Progenitor cell of endocrine pancreas (in vitro differentiated cells): ENCODE measurements at places on chromosomes 2 and 18.

DNA sequence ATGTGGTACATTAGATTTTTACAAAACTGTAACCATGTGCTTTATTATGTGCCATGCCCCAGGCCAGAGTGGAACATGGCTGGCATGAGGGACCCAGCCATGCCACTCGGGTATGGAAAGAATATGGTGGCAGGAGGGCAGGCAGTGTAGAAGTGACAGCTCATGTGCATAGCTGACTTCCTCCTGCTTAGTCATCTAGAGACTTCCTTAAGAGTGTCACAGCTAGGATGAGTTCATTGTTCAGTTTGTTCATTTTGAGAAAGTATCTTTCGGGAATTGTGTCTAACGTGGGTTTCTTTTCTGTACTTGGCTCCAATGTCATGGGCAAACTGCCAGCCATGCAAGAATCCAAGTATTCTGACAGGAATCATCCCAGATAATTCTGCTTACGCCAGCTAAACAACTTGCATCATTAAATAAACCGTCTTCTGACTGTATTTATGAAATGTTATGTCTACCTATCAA, 94.3 kb upstream of the ITGB6 start:
- DNase-seq = no peak

DNA sequence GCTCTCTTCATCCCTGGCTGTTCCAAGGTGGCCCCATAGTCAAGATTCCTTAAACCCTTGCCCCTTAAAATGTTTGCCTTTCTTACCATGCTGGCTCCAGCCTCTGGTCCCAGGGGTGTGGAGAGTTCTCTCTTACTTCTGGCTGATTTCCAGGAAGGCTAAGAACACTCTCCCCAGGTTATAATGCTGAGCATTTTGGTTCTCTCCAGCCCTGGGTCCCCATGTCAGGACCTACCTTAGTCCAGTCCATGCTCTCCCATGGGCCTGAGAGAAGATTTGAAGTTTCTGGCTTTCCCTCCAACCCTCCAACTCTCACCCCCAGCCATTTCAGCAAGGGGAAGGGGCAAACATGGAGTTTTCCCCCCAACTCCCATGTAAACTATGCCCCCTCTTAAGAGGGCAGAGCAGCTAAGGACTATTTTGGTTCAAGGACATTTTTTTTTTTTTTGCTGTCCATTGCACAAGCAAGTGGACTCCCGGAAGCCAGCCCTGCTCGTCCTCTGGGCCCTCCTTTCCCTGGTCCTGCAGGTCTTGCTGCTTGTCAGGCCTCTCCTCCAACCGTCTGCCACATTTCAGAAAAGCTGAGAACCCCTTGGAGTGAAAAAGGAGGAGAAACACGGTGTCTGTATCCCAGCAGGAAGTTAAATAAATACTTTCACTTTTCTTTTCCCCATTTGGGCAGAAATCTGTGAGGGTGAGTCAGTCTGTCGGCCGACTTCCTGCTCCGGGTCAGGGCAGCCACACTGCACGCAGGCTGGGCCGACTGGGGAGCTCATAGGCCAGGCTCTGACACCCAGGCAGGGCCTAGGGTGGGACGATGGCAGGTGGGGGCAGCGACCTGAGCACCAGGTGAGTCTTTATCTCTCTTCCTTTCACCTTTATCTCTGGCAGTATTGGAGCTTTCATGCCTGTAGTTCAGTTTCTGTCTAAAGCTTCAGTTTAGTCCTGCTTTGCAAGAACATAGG, at the start of gene SP140L:
TSS of gene SP140L (plus strand) at position 741 of the 965 bp plus-strand sequence. CDS start at position 818, 77 bp downstream.
- DNase-seq = no peak

GRCh38 chr18:58866066-58866772, 1.5 kb downstream of the ZNF532 start:
- no peak for DNase-seq

GRCh38 chr2:144079803-144080202, 440.1 kb downstream of the ZEB2 start:
- DNase-seq = no peak

DNA sequence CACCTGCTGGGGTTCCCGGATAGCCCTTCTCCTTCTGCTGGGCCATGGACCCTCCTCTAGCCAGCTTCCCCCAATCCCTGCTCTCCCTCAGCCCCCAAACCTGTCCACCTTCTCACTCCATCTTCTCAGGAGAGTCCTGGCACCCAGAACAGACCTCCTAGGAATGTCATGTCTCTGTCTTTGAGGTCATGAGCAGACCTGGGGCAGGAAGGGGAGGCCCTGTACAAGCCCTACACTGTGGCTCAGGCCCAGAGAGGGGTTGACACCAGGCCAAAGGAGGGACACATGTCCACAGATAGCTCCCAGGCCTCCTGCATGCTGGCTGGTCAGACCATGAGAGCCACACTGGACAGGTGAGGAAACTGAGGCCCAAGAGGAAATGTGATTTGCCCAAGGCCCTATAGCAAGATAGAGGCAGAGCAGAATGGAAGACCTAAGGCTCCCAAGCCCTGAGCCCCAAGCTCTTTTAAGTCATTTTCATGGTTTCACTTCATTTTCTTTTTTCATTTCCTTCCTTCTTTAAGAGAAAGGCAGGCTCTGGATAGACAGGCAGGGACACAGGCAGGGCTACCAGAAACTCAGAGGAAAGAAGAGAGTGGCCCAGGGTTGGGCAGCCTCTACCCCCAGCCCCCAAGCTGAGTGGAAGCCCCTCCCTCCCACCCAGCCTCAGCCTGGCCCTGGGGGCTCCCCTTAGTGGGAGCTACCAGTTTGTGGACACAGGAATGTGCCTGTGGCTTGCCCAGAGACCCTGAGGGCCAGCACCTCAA, 159.7 kb downstream of the SMAD7 start:
- DNase-seq = no peak

DNA sequence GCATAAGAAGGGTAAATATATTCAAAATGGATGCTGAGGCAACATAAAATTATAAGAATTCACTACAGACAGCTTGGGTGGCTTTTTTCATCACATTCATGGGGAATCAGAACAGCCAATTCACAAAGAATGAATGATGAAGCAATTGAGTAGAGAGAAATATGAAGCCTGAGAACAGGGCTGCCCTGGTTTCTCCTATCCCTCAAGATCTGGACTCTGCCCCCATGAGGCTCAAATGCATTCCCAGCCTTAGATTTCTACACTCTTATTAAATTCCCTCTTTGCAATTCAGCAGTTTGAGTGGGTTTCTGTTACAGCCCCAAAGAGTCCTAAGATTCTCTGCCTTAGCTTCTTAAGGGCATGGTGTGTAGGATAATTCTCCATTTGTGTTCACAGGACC, 172.5 kb downstream of the MAIP1 start:
- no peak for DNase-seq

- DNase-seq = no peak
Observed at GRCh38 chr2:137976274-137976673, 12.0 kb downstream of the HNMT start.

DNA sequence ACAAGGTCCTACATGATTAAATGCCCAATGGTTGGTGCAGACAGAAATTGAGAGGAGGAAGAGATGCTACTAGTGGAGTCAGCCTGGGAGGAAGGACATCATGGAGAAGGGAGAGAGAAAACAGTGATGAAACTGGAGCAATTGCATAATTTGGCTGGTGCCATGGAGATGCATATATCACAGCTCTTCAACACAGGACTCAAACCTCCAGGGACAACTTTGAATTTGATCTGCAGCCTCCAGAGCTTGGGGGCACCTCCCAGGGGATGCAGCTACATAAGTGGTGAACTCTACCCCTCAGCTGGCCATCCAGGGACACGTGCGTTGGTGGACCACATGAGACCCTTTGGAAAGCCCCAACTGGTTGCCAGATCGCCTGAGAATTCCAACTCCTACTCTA, 80.4 kb downstream of the CTAGE1 start:
- DNase-seq = no peak

DNA sequence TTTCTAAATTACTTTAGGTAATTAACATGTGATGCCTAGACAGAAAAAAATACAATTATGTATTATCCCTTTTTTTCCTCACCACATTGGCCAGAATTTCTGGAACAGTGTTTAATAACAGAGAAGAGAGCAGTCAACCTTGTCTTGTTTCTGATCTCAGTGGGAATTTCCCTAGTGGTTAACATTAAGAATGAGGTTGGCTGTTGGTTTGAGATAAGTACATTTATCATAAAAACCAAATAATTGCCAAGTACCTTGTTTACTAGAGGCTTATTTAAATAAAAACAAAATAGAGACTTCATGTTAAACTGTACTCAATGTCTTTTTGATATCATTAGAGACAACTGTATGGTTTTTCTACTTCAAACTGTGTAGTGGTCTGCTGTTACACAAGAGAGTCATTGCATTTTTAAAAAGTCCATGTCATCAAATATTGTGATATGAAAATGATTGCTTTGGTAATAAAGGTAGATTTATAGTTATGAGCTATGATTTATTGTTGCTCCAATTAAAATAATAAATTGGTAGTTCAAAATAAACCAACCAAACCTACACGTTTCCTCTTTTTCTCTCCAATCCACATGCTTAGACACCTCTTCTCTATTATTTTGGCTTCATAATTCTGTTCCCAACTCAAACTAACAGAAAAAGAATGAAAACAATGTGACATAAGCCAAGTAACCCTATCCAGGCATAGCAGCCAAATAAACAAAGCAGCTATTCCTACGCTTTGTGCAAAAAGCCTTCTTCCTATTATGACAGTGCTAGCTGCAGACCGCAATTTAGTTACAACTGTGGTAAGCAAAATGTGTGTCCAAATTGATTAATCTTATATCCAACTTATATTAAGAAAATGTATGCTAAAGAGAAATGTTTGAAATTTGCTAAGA, 20.9 kb upstream of the TANK start:
- no peak for DNase-seq

DNA sequence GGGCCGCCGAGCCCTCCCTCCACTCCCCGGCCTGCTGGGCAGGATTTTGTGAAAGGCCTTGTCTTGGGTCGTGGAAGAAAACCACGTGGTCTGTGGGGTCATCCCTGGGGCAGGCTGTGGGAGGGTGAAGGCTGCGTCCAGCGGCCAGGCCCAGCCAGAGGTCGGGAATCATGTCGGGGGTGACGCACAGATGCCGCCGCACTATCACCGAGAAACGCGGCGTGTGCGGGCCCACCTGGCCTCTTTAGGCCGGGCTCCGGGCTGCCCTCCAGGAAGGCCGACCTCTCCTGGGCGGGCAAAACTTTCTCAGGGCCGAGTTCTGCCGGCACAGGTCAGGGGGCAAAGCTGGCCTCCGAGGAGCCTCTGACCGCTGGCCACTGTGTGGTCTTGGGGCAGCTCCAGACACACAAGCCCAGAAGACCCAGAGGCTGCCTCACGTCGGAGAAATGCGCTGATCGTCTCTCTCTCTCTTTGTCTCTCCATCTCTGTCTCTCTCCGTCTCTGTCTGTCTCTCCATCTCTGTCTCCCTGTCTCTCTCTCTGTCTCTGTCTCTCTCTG, 28.4 kb downstream of the NFATC1 start:
- no peak for DNase-seq

- peak; percentile 30 for DNase-seq
Observed at GRCh38 chr2:135875491-135876065, 665 bp downstream of the MCM6 start.

DNA sequence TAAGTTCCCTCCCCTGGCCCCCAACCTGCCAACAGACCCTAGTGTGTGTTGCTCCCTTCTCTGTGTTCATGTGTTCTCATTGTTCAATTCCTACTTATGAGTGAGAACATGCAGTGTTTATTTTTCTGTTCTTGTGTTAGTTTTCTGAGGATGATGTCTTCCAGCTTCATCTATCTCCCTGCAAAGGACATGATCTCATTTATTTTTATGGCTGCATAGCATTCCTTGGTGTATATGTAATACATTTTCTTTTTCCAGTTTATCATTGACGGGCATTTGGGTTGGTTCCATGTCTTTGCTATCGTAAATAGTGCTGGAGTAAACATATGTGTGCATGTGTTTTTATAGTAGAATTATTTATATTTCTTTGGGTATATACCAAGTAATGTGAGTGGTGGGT, 602.2 kb downstream of the DSC3 start:
- no peak for DNase-seq

GRCh38 chr2:26442707-26443106, 35.2 kb downstream of the OTOF start:
- DNase-seq = no peak

- no peak for DNase-seq
Observed at GRCh38 chr2:229715895-229716507, 1.6 kb upstream of the DNER start.

GRCh38 chr2:19810148-19810547, 91.6 kb downstream of the TTC32 start:
- no peak for DNase-seq

DNA sequence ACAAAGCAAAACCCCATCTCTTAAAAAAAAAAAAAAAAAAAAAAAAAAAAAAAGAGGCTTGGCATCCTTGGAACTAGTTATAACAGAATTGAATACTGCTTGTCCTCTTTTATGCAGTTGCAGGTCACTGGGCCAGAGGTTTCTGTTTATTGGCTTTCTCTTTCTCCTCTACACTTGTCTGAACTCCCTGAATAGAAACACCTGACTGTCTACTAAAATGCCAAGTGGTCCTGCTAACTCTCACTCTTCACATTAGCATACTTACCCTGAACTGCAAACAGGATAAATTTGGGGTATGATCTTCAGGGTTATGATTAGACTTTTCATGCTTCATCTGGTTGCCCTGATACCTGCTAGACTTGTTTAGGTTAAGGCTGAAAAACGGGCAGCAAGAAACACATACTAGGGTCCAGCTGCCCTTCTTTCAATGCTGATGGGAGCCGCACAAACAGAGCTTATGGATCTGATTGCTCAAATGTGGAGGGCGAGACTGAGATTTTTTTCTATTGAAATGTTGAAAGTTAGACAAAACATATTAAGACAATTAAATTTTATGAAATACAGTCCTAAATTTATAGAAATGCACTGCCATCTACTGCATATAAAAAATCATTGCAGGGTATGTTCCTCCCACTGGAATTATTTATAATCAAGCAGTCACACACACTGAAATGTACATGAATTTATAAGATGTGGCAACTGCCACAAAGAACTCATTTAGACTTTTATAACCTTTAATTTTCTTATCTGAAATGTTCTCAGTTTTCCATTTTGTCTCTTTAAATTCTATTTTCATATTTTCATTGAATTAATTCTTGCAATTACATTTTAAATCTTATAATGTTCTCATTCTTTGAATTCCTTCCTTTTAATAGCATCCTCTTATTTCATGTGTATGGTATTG, 40.8 kb downstream of the GTF3C3 start:
- no peak for DNase-seq

DNA sequence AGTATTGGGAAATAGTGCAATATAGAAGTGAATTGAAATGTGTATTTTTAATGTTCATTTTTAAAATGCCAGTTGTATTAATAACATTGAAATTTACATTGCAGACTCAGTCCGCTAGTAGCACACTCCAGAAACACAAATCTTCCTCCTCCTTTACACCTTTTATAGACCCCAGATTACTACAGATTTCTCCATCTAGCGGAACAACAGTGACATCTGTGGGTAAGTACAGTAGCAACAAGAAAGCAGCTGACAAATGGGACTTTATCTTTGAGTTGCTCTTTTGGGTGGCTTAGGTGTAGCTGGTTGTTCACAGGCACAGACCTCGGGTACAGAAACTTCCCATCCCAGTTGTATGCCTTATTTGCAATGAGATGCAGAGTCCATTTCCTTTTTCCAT, 118.2 kb upstream of the IL1R2 start:
- DNase-seq = no peak

DNA sequence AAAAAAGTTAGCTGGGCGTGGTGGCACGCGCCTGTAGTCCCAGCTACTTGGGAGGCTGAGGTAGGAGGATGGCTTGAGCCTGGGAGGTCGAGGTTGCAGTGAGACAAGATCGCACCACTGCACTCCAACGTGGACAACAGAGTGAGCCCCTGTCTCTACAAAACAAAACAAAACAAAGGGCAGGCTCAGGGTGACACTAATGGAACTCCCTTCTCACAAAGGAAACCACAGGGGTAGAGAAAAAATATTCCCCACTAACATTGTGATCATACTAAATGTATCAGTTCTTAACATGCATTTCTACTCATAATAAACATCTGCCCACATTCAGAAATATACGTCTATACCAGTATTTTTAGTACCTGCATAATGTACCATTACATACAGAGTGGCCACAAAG, 21.1 kb downstream of the STAM2 start:
- DNase-seq = no peak
